ENCODE measurements at places on chromosomes 6 and 20.

DNA sequence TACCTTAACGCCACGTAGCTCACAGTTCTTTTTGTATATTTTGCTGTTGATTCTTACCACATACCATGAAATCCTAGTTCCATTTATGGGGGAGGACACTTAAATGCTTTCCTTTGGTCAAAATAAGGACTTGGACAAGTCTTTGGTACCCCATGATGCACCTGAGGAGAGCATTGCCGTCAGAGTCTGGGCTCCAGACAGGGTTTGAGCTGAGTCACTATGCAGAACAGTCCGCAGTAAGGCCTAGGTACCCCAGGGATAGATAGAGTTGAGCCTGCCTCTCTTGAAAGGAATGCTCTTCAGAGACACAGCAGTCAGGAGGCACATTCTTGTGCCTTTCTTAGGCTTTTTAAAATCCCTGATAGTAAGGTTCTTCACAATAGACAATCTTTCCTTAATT is 6.0 kb downstream of the PARD6B start:
- DNase-seq, result no peak

DNA sequence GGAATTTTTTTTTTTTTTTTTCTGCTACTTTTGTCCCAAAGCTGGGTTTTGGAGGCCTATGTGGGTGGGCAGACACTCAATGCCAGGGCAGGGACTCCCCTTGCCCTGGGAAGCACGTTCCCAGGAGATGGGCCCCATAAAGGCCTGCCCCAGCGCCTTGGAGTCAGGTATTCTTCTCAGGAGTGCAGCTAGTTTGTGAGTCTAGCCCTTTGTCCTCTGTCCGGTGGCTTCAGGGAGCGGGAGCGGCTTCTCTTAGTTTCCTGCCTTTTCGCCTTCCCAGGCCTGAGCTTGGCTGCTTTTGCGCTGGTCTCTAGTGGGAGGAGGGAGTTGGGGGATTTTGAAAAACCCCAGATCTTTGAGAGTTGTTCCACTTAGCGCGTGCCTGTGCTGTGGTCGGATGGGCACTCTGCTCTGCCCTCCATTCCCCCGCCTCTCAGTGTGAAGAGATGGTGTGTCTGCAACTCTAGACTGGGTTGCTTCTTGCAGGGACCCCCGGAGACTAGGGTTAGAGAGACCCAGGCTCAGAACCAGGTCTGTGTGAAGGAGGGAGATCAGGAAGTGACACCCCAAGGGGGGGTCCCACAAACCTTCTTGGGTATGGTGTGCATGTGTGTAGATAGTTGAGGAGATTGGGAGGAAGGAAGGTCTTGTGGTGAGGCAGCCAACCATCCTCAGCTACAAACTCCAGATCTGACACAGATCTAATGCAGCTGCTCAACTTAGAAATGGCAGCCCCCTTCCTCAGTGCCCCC is 1.3 kb downstream of the PLCG1 start:
- DNase-seq, result peak; percentile 35

- no peak for DNase-seq
These were observed 191.9 kb downstream of the CD83 start for GRCh38 chr6:14309516-14309915.

DNA sequence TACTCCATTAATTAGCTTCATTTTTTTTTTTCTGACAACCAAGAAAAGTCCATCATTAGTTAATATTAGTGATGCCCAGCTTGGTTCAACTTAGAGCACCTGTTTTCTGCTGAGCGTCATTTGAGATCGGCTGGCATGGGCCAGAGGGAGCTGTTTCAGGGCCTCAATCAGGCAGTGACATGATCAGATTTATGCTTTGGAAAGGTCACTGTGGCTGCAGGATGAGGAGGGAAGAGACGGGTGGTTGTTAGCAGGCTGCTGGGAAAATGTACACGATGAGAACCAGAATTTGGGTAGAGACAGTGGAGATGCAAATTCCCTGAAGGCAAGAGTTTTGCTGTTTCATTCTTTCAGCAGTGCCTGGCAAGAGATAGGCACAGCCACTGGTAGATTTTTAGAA is 4.4 kb upstream of the STX16 start:
- no peak for DNase-seq

DNA sequence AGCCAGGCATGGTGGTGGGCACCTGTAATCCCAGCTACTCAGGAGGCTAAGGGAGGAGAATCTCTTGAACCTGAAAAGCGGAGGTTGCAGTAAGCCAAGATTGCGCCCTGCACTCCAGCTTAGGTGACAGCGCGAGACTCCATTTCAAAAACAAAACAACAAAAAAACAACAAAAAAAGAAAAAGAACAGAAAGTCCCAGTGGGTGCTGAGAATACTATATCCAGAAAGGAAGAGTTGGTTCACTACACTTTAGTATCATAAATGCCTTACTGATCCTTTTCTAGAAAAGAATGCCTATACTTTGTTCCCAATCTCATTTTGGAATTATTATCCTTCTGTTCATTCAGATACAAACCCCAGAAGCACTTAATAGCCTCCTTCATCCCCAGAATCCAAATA is 20.9 kb upstream of the ADGRG6 start:
- DNase-seq, result no peak

- no peak for DNase-seq
These were observed 144.9 kb downstream of the WDR27 start for GRCh38 chr6:169556758-169557548.
